ENCODE measurements at places on chromosomes 1 and 21.

GRCh38 chr1:36096500-36097432 lies 8.1 kb downstream of the ADPRS start:
- DNase-seq: no peak

- DNase-seq: no peak
These were observed 290.8 kb downstream of the LRRC7 start for GRCh38 chr1:69858534-69858933.

DNA sequence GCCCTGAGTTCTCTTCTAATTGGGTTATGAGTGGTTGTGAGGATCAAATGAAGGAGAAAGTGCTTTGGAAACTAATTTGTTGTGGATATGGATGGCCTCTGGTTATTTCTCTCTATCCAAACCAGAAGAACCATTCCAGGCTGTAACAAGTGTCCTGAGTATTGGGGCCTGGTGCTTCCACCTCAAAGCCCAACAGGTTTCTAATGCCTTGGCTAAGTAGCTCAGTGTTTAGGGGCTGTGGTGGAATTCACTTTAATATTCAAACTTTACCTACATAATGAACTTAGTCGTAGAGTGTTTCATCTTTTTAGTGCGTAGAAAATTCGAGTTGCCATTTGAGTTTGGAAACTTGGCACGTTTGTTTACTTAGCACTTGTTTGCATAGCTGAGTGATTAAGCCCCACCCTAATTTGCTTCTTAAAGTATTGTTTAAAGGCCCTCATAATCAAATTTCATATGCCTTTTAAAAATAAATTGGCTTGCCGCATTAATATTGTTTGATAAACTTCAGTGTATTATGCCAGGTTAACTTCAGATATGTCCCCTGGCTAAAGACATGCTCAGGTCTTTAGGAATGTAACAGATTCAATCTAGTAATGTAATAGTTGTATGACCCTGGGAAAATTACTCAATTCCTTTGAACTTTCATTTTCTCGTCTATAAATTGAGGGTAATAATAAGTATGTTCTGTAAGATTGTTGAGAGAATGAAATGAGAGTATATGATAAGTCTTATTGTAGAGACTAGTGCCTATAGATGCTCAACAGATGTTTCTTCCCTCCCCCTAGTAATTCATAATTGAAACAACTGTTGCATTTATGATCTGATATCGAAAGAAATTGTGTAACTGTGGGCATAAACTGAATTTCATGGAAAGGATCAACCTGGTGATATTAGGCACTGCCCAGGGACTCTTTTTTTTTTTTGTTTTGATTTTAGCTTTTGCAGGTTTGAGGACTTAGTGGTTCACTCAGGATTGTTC lies 1.6 kb downstream of the AGO4 start:
- no peak for DNase-seq

- DNase-seq: no peak
These were observed 133.3 kb upstream of the SYT6 start for GRCh38 chr1:114286960-114287359.

DNA sequence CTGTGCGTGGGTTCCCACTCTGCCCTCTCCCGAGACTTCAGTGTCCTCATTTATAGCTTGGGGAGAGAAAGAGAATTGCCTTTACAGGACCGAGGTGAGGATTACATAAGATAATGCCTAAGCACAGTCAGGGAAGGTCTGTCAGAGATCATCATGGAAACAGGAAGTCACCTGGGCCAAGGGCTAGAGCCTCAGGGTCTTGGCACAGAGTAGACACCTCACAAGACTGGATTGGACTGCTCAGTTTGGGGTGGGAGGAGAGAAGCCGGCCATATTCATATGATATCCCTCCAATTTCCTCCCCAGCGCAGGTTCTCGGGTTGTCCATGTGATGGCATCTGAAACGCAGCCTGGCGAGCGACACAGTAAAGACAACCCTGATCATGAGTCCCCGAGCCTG lies 3.8 kb downstream of the CNR2 start:
- no peak for DNase-seq

GRCh38 chr1:214648801-214649200 lies 45.8 kb downstream of the CENPF start:
- no peak for DNase-seq

DNA sequence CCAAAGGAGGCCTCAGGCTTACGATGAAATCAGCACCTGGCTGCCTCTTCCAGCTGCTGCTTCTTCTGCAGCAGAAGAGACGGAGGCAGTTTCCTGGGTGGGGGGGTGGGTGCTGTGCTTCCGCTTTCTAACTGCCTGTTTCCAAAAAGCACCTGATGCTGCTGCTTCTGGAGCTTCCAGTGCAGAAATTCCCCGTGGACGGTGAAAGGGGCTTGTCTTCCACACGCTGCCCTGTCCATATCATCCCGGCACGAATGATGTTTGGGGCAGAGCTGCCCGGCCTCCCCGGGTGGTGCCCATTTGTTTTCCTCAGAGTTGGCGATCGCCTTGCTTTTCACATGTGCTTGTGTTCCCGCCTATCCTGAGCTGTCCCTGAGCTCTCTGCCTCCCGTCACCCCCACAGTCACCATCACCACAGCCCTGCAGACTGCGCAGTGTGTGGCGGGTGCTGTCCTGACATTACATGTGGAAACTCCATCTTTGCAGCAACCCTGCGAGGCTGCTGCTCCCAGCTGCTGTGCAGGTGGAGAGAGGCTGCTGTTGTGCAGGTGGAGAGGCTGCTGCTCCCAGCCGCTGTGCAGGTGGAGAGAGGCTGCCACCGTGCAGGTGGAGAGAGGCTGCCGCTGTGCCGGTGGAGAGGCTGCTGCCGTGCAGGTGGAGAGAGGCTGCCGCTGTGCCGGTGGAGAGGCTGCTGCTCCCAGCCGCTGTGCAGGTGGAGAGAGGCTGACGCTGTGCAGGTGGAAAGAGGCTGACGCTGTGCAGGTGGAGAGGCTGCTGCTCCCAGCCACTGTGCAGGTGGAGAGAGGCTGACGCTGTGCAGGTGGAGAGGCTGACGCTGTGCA lies 1.8 kb downstream of the TTLL10 start:
- peak; percentile 4 for DNase-seq

DNA sequence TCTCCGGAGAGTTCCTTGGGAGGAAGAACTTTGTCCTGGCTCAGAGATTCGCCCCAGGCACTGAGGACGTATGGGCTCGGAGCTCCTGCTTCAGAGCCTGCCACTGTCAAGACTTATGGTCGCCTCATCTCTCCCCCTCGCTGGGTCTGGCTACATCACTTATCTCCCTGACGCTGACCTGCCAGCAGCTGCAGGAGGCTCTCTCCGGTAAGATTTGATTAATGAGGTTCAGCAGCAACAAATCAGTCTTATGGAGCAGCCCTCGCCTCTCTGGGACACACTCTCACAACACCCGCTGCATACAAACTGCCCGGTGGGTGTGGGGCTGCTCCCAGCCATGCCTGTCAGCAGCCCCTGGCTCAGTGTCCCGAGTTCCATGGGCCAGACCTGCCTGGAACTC lies 297.8 kb downstream of the RRAGC start:
- DNase-seq: no peak

DNA sequence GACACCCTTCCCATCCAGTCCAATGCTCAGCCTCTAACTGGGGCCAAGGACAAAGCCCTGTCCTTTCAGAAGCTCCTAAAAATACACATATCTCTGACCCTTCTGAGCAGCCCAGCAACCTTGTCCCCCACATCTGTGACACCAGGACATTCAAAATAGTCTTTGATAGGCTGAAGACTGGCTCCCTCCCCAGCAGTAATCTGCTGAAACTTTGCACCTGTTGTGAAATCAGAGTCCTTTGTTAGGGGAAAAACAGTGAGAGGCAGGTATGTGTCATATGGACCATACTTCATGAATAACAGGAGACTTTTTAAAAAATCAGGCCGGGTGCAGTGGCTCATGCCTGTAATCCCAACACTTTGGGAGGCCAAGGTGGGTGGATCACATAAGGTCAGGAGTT lies 82.4 kb upstream of the VAMP3 start:
- no peak for DNase-seq

- no peak for DNase-seq
These were observed 131.6 kb upstream of the LRRC7 start for GRCh38 chr1:69436151-69436550.

GRCh38 chr1:1199141-1199960 lies 7.0 kb downstream of the TNFRSF18 start:
- peak; percentile 4 for DNase-seq

DNA sequence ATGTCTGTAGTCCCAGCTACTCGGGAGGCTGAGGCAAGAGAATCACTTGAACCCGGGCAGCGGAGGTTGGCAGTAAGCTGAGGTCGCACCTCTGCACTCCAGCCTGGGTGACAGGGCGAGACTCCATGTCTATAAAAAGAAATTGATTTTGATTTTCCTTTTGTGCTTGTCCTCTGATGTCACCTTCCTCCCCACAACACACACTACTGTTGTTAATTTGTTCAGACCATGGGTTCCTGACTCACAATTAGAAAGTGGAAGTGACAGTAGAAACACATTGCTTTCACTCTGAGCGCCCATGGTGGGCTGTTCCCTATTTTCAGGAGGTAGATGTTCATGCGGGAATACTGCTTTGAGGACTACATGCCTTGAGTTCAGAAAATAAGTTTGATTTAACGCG lies 165.5 kb upstream of the KCNJ6 start:
- no peak for DNase-seq

- DNase-seq: no peak
These were observed 593.1 kb upstream of the PLXNA2 start for GRCh38 chr1:208837242-208837641.

GRCh38 chr1:238345837-238346236 lies 455.1 kb upstream of the ZP4 start:
- DNase-seq: no peak

GRCh38 chr1:40630488-40631223 lies 34.8 kb downstream of the RIMS3 start:
- DNase-seq: peak; percentile 77

DNA sequence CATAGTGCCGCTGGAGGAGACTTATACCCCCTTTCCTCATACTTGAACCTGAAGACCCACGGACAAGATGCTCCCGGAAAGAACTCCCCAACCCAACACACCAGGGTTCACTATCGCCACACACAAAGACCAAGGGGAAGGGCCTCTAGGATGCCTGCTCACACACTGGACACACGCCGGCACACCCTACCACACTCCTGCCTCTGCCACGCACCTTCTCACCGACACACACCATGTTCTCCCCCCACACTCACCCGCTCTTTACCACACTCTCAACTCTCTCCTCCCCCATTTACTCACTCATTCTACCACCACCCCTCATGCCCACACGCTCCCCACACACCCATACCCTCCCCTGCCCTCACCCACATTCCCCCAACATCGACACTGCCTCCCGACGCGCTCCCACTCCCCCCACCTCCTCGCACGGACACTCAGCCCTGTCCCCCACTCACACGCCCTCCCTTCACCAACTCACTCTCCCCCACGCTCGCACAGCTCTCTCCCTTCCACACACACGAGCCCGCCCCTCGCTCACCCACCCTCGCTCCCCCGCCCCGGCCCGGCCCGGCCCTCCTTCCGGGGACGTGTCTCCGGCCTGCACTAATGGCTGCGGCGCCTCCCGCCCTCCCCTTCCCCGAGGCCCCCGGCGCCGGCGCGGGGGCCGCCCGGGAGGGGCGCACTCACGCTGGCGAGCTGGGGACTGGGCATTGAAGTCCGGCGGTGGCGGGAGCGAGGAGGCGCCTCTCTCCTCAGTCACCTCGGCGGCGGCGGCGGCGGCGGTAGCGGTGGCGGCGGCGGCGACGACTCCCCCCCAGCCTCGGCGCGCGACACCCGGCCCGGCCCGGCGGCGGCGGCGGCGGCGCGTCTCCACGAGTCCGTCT lies 626 bp downstream of the PTP4A2 start:
- peak; percentile 51 for DNase-seq

DNA sequence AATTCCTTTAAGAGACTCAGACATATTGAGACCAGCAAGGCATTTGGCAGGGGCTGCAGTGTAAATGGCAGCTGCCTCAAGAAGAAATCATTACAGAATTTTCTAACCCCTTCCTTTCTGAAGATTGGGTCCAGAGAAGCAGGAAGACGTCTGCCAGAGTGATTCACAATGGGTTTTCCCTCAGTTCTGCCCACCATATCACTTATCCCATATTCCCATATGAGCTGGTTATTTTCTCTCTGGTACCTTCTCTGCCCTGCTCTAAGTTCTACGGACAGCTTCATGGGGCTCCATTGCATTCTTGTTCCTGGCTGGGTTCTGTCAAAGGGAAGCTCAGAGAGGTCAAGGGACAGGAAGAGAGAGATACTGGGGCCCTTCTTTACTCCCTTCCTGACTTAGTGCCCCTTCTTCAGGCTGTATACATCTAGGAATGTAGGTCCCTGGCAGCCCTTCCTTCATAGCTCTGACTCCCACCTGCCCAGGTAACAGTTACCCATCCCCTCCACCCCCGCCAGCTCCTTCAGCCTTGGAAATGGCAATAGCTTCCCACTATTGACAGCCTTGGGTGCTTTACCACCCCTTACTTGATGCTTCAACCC lies 420.6 kb upstream of the DAB1 start:
- DNase-seq: no peak

DNA sequence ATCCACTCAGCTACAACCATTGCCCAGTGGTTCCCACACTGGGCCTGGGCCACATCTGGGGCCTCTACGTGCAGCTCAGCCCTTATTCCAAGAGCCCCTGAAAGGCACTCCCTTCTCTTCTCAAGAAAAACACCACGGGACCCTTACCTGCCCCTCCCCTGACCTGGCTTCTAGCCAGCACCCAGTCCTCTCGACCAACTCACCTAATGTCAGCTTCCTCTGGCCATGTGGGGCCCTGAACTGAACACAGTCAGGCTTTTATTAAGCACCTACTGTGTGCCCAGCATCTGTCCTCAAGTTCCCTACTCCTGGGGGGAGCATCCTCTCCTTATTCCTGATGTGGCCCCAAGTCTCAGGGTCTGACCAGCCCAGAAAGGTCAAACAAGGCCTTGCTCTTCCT lies 208.4 kb downstream of the MATN1 start:
- no peak for DNase-seq

DNA sequence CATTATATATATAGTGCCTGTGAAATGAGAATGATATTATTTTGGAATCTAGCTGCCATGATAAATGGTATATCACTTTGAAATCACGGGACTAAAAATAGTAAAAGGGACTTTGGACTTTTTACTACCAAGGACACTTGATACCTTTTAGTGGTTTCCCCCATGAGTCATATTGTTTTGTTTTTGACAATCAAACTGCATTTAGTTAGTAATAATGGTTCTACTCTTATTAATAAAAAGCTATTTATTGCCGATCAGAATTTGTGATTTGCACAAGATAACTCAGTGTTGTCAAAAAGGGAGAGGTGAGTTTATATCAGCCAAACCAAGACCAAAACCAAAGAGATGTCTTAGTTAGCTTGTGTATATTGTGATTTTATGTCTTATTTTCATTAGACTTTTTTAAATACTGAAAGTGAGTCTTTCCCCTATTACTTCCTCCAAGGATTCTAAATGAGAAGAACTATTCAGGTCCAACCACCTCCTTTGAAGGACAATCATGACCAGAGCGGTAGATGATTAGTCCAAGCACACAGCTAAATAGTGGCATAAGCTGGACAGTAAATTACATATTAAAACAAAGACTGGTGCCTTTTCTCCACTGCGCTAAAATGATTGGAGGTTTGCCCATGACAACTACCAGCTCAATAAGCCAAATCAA lies 281.7 kb upstream of the ESRRG start:
- no peak for DNase-seq
